ENCODE measurements at places on chromosomes 1 and 21.

- DNase-seq, result no peak
Measured at GRCh38 chr1:203059485-203059884, 26.3 kb downstream of the MYOG start.

- DNase-seq, result no peak
Measured at GRCh38 chr1:171794085-171794484, 12.6 kb downstream of the METTL13 start.

GRCh38 chr1:193568512-193568911, 382.1 kb upstream of the B3GALT2 start:
- no peak for DNase-seq

- DNase-seq, result peak; percentile 91
Measured at GRCh38 chr1:156706657-156707416, 1.5 kb upstream of the CRABP2 start.

DNA sequence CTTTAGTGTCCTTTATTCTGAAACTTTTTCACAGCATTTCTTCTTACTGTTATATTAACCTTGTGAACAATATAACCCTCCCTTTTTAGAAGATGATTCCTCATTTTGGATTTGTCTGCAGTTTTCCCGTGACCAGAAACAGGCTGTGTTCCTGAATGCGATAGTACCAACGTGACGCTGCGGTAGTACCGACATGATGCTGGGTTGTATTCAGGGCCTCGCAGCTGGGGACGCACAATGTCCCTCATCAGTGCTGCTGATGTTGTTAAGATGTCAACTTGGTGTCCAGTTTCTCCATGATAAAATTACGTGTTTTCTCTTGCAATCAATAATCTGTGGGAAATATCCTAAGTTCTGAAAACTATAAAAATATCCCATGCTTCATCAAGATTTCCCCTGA, 761.4 kb upstream of the TPTE start:
- DNase-seq, result no peak

DNA sequence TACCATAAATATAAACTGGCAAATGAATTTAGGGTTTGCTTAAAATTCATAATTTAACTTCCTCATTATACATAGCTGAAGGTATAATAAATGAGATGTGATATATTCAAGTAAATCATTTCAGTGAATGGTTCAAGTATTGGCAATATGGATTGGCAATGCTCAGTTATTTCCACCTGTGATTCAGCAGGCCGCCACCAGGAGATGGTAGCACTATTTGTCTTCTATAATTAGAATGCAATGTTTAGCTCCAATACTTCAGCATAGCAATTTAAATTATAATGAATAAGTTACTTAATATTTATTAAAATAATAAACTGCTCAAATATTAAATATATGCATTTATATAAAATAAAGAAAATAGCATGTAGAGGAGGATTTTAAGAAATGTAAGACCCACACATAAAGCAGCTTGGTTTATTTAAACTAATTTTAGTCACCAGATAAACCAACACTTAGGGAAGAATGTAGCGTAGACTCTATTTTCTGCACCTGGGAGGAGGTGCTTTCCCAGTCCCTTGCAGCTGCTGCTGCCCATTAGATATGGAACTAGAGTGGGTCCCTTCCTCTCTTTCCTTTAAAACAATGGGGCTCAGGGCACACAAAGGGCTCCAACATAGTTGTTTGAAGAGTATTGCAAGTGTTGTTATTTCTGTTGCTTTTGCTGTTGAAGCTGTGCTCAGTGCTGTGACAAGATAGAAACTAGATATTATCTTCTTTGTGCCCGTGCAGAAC, 62.1 kb downstream of the PLPPR4 start:
- peak; percentile 11 for DNase-seq

GRCh38 chr1:21616372-21616771, 52.8 kb downstream of the RAP1GAP start:
- no peak for DNase-seq
